ENCODE measurements at places on chromosomes 5 and 9.

GRCh38 chr5:151911011-151911410, 13.6 kb downstream of the GLRA1 start:
- no peak for DNase-seq

- no peak for DNase-seq
Measured at GRCh38 chr9:102521097-102521755, 473.9 kb upstream of the CYLC2 start.

GRCh38 chr9:123642291-123643278, 286.6 kb downstream of the CRB2 start:
- no peak for DNase-seq

GRCh38 chr5:67693956-67694809, 497.6 kb upstream of the CD180 start:
- no peak for DNase-seq

- DNase-seq = no peak
Measured at GRCh38 chr5:130706696-130707095, 458.4 kb downstream of the HINT1 start.

GRCh38 chr9:82168585-82168984, 180.0 kb downstream of the SPATA31D1 start:
- DNase-seq = no peak

DNA sequence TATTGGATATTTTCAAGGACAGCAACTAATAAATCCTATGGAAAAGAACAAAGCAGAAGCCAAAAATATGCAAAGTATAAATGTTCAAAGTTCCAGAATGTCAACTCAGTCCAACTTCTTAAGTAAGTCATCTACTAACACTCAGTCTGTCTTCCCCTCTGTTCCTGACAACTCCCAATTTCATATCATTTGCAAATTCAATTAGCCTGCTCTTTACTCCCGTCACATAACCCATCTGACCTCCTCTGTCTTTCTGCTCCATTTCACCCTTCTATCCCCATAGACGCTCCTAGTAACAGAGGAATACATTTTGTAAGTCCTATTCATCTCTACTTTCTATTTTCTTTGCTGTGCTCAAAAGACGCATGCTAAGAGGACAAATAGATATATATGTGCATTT, 659.8 kb upstream of the MEF2C start:
- DNase-seq = no peak

- no peak for DNase-seq
Measured at GRCh38 chr9:4141296-4141695, 158.6 kb downstream of the GLIS3 start.

GRCh38 chr5:139456776-139457175, 5.8 kb downstream of the ECSCR start:
- DNase-seq = no peak

DNA sequence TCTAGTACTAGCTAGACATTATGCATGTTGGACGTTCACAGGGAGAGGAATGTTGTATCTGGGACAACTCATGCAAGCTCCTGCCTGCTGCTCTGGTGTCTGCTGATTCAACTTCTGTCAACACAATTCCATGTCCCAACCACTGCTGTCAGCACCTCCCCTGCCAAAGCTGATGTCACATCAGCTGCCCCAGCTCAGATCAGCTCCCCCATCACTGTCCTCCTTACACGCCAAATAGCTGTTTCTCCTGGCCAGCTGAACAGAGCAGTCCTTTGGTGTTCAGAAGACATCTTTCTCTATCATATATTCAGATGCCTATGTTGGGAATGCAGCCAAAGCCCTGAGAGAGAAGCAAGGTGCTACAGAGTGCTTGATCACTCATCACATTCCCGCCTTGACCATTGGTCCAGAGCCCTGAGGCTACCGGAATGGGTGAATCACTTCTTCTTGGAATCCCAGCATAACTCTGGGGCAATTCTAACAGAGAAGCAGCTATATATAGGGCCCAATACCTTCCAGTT, 223.3 kb downstream of the SEC61B start:
- no peak for DNase-seq

DNA sequence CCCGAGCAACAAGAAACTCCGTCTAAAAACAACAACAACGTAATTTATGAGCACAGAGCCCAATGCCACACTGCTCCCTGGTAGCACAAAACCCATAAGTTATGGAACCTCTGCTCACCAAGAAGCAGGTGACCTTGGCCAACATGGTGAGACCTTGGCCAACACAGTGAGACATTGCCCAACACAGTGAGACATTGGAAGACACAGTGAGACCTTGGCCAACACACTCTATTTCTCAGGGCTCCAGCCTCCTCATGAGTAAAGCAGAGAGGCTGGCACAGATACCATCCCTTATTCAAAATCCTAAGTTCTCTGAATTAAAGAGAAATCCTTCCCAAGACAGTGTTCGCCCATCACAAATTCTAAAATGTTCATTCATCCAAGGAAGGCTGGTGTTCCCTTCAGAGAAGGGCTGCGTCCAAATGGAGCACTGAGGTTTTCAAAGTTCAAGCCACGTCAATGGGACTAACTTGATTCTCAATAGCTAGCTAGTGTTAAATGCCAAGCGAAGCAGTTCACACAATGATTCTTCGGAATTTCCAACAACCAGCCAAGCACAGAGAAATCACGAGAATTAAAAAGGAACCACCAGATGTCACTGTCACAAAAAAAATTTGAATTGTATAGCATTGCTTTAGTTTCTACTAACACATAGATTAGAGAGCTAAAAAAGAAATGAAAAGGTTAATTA, 29.5 kb downstream of the TTC39B start:
- DNase-seq = peak; percentile 9

GRCh38 chr9:135084881-135085760, 2.3 kb upstream of the OLFM1 start:
- no peak for DNase-seq

GRCh38 chr5:112923148-112923917, 1.3 kb upstream of the REEP5 start:
- DNase-seq = peak; percentile 22

- DNase-seq = no peak
Measured at GRCh38 chr9:114416290-114416689, 28.5 kb upstream of the AKNA start.

DNA sequence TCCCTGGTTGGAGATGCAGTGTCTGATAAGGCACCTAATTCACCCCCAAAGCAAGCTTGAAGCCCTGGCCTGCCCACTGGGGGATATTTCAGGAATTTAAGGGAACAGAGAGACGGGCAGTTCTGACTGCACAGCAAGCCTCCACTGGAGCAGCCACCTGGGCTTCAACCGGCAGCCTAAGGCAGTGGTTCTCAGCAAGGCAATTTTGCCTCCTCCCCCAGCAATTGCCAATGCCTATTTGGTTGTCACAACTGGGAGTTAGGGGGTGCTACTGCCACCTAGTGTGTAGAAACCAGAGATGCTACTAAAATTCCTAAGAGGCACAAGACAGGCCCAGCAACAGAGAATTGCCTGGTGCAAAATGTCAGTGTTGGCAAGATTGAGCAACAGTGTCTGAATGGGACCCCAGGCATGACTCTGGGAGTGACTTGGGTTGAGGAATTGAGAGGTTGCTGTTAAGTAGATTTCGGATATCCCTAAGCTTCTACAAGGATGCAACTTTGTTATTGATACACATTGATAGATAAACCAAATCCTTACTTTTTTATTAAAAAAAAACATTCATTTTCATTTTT, 58.7 kb upstream of the CTSL start:
- DNase-seq = no peak
